Activated CD8-positive, alpha-beta memory T cell treated with anti-CD3 and anti-CD28 coated beads for 24 hours (primary cell): ENCODE measurements at places on chromosomes 12 and 14.

DNA sequence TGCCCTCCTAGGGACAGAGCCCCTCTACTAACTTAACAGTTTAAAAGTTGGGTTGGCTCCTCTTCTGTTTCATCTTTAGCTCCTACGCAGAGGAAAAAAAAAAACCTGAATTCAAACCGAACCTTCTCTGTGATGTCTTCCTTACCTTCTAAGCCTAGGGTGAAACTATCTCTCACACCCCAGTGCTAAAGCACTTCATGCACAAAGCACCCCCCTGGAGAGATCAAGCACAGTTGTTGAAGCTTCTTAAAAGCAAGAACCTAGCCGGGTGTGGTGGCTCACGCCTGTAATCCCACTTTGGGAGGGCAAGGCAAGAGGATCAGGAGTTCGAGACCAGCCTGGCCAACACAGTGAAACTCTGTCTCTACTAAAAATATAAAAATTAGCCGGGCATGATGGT lies 37.6 kb downstream of the CORO1C start:
- no peak for DNase-seq

DNA sequence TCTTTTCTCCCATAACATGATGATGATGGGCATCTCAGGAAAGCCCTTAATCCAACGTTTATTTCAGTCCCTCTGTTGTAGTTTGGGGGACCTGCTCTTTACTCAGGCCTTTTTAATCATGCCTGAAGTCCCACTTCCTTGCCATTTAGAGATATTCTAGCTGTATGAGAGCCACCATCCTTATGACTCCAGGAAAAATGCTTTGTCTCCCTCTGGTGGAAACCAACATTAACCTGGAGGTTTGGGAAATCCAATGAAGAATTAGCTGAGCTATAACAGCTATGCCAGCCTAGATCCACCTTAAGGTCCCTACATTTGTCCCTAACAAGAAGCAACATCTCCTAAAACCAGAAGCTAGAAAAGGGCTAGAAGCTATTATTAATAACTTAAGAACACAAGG lies 1399.1 kb downstream of the LRFN5 start:
- DNase-seq: no peak

DNA sequence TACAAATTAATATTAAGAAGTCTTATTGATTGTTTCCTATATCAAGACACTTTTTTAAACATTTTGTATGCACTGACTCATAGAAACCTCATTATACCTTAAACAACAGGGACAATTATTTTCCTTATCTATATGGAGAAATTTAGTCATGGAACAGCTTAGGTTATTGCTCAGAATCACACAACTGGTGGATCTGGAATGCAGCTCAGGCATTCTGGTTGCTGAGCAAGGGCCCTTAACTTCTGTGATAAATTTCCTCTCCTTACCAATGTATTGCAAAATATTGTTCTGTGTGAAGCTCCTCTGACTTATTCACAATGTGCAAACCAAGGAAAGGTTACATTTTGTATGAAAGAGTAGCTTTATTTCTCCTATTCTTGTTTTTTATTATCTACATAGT lies 817.8 kb downstream of the LRFN5 start:
- no peak for DNase-seq

DNA sequence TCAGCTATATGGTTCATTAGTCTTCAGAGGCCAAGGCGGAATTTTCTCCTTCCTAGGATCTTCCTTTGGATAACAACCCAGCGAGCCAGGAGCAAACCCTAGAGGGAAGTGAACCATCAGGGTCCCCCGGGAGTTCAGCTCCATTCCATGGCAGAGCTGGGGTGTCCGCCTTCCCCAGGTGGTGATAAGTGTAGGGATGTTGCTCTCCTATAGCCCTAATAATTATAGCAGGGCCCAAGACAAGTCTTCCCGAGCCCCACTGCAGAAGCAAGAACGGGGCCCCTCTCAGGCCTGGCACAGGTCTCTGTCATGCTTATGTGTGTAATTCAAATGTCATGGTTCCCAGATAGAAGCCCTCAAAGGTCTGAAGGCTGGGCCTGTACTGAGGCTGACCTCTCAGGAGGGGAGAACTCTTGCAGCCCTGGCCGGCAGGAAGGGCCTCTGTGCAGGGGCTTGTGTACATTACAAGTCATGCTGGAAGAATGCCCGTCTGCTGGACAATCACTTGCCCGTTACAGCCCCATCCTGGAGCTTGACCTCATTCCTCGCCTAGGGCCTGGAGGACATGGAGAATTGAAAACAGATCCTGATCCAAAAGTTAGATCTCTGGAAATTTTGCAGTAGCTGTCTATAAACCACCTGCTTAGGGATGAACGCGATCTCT lies 17.3 kb downstream of the LRTM2 start:
- no peak for DNase-seq

DNA sequence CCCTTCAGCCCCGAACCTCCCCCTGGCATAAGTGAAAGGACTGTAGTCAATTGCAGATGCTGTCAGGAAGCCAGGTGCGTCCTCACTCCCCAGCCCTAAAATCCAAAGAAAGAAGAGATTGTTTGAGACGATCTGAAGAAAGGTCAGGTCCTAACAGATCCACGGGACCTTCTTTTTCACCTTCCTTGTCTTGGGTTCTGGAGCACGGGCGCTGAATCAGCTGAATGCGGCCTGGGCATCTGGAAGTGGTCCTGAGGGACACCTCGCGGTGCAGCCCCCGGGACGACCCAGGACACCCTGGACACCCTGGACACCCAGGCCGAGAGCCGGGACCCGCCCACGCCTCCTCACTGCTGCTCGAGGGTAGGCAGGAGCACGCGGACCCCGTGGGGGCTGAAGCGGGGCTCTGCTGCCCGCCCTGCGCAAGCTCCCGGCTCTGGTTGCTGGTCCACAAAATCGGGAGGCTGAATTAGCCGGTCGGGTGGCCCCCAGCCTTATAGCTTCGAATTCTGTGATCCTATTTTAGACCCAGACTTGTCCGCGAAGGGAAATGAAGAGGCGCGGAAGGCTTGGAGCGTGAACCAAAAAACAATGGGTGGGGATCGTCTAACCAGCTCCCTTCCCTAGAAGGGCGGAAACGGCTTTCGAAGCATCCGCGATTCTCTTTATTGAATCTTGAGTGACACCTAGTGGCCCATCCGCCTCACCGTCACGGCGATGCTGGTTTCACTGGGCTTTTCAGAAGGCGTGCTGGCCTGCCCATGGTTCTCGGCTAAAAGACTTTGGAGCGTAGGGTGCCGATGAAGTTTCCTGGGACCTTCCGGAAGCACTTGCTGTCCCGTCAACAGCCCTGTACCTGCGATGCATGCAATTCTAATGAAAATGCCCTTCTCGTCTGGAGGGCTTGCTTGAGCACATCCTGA lies 46.4 kb upstream of the PLXNC1 start:
- DNase-seq: peak; percentile 91

- no peak for DNase-seq
Measured at GRCh38 chr14:89598548-89599186, 181.6 kb upstream of the FOXN3 start.

GRCh38 chr12:7581625-7582024 lies 78.0 kb upstream of the CD163 start:
- no peak for DNase-seq

- DNase-seq: no peak
Measured at GRCh38 chr12:2453761-2454090, 341.0 kb upstream of the FKBP4 start.

GRCh38 chr14:69137843-69138535 lies 14.9 kb downstream of the DCAF5 start:
- DNase-seq: no peak

DNA sequence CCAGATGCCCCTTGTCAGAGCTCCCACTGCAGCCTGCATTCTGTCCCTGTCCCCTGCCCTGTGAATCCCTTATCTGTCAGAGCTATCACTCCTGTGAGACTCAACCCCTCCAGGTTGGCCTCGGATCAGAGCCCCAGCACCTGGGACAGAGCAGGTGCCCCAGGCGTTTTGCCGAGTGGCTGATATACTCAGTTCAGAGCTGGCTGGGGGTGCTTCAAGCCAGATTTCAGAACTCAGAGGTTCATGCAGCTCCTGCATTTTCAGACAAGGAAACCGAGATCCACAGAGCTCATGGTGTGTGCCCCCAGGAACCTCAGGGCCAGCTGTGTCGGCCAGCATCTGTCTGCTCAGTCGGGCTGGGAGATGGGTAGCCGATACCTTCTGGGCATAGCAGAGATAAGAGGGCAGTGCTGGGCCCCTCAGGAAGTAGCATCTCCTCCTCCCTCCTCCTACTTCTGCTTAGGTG lies 228.0 kb upstream of the RTL1 start:
- peak; percentile 42 for DNase-seq

GRCh38 chr12:32344047-32344446 lies 55.3 kb upstream of the FGD4 start:
- DNase-seq: no peak

- DNase-seq: no peak
Measured at GRCh38 chr14:41137741-41138140, 468.9 kb upstream of the LRFN5 start.

DNA sequence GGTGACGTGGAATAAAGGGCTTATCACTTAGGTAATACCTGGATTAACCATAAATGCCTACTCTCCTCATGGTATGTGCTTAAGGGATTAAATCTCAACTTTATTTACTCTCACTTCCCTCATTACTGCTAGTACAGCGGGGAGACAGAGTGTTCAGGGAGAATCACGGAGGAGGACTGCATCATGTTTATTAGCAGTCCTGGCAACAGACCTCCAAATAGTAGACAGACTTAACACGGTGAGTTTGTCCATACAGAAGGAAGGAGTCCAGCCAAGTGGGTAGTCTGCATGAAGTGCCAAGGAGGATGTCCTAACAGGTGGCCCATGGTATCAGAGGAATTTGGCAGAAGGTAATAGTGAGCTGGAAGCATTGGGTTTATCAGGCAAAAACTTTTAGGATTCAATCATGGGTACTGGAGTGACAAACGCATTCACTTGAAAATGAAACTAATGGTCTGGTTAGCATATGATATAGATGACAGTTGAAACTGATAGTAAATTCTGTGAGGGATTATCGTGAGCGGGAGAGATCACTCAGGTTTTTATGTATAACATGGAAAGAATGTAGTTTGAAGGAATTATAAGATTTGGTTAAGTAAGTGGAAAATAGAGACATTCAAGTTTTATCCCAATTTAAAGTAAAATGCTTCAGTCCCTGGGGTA lies 471.8 kb downstream of the TMEM117 start:
- DNase-seq: no peak

DNA sequence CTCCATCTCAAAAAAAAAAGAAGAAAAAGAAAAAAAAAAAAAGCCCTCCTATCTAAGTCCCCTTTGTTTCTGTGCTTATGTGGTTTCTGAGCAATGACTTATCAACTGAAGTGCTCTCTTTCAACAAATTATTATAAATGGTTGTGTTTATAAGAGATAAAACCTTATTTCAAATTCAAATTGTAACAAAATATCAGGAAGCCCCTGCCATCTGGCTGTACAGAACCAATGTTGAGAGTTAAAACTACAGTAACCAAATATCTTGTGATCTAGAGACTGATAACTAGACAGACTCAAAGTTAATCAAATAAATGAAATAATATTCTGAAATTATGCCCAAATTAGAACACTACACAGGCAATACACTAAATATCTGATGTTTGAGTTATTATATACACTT lies 143.0 kb upstream of the CPNE8 start:
- DNase-seq: no peak
